PC-9 (cell line): ENCODE measurements at places on chromosomes 6 and 20. TPM values are rescaled to one million over a fixed set of nuclear protein-coding genes. Genes with fewer than 3 reads are reported as not detected.
A peak's percentile ranks its signal among the peaks of the same experiment; 100 is the strongest.

TNXB gene
- 15.1 and 22.1 TPM in 2 replicates for total RNA-seq

DNA sequence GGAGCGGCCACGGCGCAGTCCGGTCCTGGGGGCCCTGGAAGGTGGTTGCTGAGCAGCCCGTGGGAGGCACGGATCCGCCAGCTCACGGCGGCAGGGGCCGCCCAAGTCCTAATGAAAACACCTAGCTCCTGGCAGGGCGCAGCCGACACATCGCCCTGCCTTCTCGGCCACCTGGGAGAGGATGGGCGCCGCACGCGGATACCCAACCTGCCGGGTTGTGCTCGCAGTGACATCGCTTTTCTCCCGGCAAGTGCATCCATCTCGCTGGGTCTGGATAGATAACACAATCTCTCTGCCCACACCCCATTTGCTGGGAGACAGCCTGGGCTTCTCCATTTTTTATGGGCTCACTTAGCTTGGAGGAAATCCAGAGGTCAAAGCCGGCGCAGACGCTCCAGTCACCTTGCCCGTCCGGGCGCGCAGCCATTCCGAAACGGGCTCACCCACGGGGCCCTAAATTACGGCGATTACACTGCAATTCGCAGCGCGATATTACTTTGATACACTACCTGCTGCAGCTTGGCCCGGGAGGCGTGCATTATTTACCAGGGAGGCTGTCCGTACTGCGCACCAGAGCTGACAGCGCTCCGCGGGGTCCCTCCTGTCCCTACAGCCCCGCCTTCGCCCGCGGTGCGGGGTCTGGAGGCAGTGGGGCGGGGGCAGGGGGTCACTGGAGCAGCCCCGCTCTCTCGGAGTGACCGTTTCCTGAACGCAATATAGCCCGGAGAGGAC, 36.2 kb upstream of the CCDC167 start:
- no peaks in the 10 kb centered on the region for H3K4me1 ChIP-seq
- no peak overlapping the region for H3K4me3 ChIP-seq
- 0 out of 2 replicates have a peak, but pooled peaks cover 4% of the 10 kb centered on the region for H3K27me3 ChIP-seq
- no peaks in the 10 kb centered on the region for H3K36me3 ChIP-seq
- peak; percentile 47 for DNase-seq
- no peak overlapping the region for H3K27ac ChIP-seq

GRCh38 chr6:35178932-35179832, 34.6 kb upstream of the SCUBE3 start:
- no peaks in the 10 kb centered on the region for H3K27me3 ChIP-seq
- DNase-seq = no peak
- no peak overlapping the region for H3K27ac ChIP-seq

DNA sequence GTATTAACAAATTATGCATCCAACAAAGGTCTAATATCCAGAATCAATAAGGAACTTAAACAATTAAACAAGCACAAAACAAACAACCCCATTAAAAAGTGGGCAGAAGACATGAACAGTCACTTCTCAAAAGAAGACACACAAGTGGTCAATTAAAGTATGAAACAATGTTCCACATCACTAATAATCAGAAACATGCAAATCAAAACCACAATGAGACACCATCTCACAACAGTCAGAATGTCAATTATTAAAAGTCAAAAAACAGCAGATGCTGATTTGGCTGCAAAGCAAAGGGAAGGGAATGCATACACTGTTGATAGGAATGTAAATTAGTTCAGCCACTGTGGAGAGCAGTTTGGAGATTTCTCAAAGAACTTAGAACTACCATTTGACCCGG, 129.3 kb downstream of the PFDN4 start:
- no peak for DNase-seq
- no peaks in the 10 kb centered on the region for H3K4me1 ChIP-seq
- no peak overlapping the region for H3K27ac ChIP-seq
- H3K27me3 ChIP-seq = no peaks in the 10 kb centered on the region
- H3K4me3 ChIP-seq = no peak overlapping the region

- H3K4me1 ChIP-seq = no peaks in the 10 kb centered on the region
- no peak overlapping the region for H3K27ac ChIP-seq
- no peak for DNase-seq
- no peak overlapping the region for H3K4me3 ChIP-seq
- no peaks in the 10 kb centered on the region for H3K27me3 ChIP-seq
These were observed 76.6 kb downstream of the ANKEF1 start for GRCh38 chr20:10111139-10111958.

- no peak for DNase-seq
- H3K4me1 ChIP-seq = no peaks in the 10 kb centered on the region
- H3K4me3 ChIP-seq = no peak overlapping the region
- no peaks in the 10 kb centered on the region for H3K27me3 ChIP-seq
- H3K36me3 ChIP-seq = no peaks in the 10 kb centered on the region
- no peak overlapping the region for H3K27ac ChIP-seq
These were observed 105.0 kb downstream of the KLHL32 start for GRCh38 chr6:97029552-97029951.

DNA sequence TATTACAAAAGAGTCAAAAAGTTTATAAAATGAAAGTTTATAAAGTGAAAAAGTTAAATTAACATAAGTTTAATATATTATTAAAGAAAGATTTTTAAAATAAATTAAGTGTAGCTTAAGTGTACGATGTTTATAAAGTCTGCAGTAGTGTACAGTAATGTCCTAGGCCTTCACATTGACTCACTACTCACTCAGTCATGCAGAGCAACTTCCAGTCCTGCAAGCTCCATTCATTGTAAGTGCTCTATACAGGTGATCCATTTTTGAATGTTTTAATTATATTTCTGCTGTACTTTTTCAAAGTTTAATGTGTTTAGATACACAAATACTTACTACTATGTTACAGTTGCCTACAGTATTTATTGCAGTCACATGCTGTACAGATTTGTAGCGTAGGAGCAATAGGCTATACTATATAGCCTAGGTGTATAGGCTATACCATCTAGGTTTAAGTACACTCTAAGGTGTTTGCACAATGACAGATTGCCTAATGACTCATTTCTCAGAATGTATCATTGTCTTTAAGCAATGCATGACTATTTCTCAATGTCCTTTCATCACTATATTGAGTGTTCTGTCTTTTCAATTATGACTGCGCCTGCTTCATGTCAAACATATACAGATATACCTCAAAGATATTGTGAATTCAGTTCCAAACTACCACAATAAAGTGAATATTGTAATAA, 1110.3 kb upstream of the MAP3K7 start:
- no peaks in the 10 kb centered on the region for H3K27me3 ChIP-seq
- no peak overlapping the region for H3K4me3 ChIP-seq
- H3K27ac ChIP-seq = no peak overlapping the region
- peak; percentile 65 for DNase-seq

- peaks cover 40% of the 10 kb centered on the region for H3K4me1 ChIP-seq
- no peak for DNase-seq
These were observed 46.2 kb downstream of the EDN1 start for GRCh38 chr6:12336121-12336971.

CNR1 gene
- not detected in 2 replicates for total RNA-seq

DNA sequence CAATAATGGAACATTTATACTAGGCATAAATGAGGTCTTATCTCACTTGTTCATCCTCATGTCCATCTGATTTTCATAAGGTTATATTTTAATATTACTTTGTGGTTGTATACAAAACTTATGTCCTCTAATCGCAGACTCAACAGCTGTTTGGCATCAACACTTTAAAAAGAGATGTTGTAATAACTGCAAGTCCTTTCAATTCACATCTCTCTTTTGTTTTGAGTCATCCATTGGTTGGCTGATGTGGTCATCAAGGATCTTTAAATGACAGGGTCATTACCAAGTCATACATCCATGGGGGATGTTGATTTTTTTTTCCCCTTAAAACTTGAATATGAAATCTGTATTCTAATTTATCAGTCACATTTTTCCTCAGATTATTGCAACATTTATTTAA, 299.4 kb upstream of the NRSN1 start:
- no peaks in the 10 kb centered on the region for H3K36me3 ChIP-seq
- H3K27me3 ChIP-seq = no peaks in the 10 kb centered on the region
- no peak overlapping the region for H3K4me3 ChIP-seq
- no peak overlapping the region for H3K27ac ChIP-seq
- DNase-seq = no peak
- no peaks in the 10 kb centered on the region for H3K4me1 ChIP-seq

- no peak overlapping the region for H3K4me3 ChIP-seq
- no peaks in the 10 kb centered on the region for H3K4me1 ChIP-seq
- DNase-seq = no peak
- H3K27me3 ChIP-seq = no peaks in the 10 kb centered on the region
- H3K36me3 ChIP-seq = no peaks in the 10 kb centered on the region
These were observed 54.7 kb downstream of the BMP5 start for GRCh38 chr6:55820696-55821095.

GRCh38 chr6:3541006-3541585, 84.2 kb upstream of the SLC22A23 start:
- H3K36me3 ChIP-seq = no peaks in the 10 kb centered on the region
- H3K27me3 ChIP-seq = no peaks in the 10 kb centered on the region
- H3K4me1 ChIP-seq = no peaks in the 10 kb centered on the region

DNA sequence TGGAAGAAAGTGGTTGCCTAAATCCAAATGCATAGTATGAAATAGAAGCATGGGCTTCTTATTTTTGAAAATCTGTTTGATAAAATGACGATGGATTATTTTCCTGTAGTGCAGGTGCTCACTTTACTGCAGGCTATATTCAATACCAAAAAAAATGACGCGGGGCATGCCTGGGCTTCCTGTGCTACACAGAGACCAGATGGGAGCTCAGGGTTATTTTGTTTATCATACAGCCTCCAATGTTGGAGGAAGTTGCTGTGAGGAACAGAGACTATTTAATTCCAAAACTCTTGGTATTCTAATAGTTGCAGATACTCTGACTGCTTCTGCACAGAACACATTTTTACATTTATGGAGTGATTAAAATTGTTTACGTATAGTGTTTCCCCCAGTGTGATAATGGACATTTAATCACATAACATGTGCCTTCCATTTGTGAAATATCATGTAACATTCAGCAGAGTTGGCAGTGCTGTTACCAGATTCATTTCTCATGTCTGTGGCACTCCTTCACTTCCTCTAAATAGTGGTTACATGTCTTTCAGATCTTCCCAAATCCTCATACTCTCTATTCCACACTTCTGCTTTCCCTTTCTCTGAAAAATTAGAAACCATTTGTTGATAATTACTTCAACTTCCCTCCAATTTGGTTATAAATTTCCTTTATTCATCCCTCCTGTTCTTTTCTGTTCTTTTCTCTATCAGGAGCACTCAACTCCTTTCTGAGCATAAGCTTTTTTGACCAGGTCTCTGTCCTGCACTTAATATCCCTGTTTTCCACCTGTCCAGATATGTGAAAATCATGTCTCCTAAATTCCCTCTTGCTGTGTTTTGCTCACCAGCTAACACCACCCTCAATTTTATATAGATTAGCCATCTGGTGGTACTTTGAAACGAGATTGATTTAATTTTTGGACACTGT, 121.6 kb downstream of the ADGRB3 start:
- no peaks in the 10 kb centered on the region for H3K27me3 ChIP-seq
- H3K36me3 ChIP-seq = no peaks in the 10 kb centered on the region
- no peaks in the 10 kb centered on the region for H3K4me1 ChIP-seq
- H3K4me3 ChIP-seq = no peak overlapping the region

EZR gene
- total RNA-seq = 231 and 240 TPM in 2 replicates
